ENCODE measurements at places on chromosomes 13 and 19.

DNA sequence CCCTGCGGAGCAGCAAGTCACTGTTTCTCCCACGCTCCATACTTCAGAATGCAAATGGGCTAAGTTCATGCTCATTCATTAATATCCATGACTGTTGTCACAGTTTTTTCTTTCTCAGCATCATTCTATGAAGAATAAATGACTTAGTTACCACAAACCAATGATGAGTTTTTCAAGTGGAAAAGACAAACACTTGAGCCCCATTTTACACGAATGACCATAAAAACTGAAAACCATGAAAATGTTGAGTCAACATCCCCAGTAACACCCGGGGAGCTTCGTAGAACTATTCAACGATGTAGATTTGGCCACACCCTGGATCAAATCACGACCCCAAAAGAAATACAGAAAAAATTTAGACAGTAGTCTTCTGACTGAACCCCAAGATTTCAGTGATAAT is 99.8 kb upstream of the GJB6 start:
- no peak for DNase-seq

DNA sequence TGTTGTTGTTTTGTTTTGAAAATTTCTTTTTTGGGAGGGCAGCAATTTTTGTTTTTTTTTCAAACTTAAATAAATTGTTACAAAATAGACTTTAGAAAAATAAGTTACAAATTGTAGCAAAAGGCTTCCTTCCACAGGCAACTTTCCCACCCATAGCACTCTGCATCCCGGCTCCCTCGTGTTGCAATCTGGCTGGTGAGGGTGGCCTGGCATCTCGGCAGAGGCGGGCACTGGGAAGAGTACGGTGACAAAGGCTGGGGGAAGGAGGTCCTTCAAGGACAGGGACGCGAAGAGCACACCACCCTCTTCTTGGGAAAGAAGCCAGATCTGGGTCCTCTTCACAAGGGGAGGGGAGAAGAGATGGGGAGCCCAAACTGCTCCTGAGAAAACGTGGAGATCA is 379.7 kb downstream of the OLFM4 start:
- DNase-seq, result no peak

DNA sequence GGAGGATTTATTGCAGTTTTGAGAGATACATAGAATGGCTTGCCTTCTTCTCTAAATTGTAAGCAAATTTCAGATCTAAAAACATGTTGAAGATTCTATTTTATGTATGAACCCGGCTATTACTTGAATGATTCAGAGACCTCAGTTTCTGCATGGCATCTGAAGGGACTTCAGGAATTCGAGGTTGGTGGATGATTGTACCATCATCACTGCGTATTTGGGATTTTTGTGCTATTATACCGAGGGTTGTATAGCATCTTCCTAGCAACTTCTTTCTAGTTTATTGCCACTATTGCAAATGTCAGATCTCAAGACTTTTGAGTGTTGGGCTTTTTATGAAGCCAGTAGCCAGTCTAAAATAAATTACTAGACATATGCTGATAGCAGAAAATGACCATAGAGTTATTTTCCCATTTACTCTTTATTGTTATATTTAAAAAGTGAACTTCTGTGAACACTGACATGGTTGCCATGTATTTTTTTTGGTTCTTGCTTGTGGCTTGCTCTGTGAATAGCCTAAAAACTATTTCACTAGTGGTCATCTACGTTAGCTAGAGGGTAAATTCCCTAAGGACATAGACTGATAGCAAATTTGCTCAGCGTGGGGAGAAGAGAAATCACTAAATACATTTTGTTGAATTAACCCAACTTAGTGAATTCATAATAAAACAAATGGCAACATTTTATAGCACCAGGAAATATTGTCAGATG is 70.6 kb upstream of the KLF12 start:
- DNase-seq, result no peak

DNA sequence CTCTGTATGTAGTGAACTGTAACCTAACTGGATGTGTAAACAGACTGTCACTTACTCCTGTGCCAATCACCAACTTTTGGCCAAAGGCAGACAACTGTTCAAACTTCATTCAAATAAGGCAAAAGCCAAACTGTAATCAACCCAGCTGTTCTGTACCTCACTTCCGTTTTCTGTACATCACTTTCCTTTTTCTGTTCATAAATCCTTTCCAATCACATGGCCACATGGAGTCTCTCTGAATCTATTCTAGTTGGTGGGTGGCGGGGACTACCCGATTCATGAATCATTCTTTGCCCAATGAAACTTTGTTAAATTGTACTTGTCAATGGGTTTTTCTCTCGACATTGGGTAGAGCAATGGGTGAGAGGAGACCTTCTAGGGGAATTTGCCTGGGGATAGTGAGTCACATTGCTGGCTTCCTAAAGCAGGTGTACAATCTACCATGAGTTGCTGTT is 178.3 kb upstream of the RFC3 start:
- DNase-seq, result no peak

GRCh38 chr19:37506387-37507166 is at the start of gene ZNF793:
Gene ZNF793, plus strand, starts transcription at chr19:37506939. Its CDS starts 16,501 bp downstream, at chr19:37523440.
- peak; percentile 70 for DNase-seq

DNA sequence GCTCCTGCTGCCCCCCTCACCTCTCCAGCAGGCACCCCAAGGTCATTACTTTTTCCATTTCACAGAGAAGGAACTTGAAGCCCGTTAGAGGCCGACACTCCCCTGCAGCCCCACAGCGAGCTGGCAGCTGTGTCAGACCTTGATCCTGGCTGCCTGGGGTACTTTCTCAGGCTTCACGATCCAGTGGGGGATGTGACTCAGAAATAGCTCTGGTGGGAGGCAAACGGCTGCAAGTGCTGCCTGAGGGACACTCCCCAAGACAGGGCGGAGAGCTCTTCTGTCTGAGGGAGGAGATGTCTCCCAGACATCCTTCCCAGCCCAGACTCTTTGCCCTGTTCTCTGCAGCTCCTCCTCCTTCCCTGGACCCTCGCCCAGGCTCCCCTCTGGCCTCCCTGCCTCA is 4.8 kb downstream of the TSKS start:
- no peak for DNase-seq

GRCh38 chr19:17043744-17044143 is 17.1 kb upstream of the CPAMD8 start:
- DNase-seq, result no peak

DNA sequence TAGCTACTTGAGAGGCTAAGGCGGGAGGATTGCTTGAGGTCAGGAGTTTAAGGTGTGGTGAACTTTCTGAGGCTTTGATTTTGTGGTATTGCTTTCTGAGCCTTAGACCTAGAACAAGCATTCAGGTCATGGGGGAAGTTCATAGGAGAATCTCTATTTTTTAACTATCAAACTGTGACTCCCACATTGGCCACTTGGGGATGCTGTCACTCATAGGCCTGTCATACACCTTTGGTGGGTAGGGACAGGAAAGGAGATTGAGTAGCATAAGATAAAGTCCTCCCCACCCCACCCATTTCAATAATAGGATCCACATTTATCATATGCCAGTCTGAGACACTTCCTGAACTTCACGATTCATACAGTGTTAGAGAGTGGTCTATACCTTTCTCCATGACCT is 41.9 kb upstream of the PSG2 start:
- DNase-seq, result no peak

DNA sequence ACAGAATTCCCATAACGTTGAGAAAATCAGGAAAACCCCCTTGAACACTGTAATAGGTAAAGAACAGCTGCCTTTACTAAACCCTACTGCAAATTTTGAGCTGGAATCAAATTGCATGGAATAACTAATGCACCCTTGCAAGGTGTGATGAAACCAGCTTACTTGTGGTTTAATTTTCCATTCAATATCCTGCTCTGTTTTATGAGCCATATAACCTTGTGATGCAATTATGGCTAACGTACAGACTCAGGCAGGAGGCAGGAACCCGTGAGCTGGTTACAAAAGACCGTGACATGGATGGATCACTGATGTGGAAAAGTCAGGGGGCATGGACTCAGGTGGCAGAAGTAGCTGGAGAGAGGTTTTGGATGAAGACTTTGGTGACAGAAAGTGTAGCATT is 438.6 kb downstream of the COG6 start:
- no peak for DNase-seq

GRCh38 chr19:21910318-21910717 is 74.3 kb upstream of the ZNF43 start:
- DNase-seq, result no peak

GRCh38 chr19:55647732-55648584 is at the start of gene CCDC106:
Gene CCDC106, plus strand, starts transcription at chr19:55648212. Its CDS starts 835 bp downstream, at chr19:55649047.
- peak; percentile 78 for DNase-seq

GRCh38 chr13:98972059-98972458 is 5.8 kb downstream of the DOCK9 start:
- no peak for DNase-seq

GRCh38 chr19:18427080-18427742 is 8.0 kb downstream of the SSBP4 start:
- no peak for DNase-seq

DNA sequence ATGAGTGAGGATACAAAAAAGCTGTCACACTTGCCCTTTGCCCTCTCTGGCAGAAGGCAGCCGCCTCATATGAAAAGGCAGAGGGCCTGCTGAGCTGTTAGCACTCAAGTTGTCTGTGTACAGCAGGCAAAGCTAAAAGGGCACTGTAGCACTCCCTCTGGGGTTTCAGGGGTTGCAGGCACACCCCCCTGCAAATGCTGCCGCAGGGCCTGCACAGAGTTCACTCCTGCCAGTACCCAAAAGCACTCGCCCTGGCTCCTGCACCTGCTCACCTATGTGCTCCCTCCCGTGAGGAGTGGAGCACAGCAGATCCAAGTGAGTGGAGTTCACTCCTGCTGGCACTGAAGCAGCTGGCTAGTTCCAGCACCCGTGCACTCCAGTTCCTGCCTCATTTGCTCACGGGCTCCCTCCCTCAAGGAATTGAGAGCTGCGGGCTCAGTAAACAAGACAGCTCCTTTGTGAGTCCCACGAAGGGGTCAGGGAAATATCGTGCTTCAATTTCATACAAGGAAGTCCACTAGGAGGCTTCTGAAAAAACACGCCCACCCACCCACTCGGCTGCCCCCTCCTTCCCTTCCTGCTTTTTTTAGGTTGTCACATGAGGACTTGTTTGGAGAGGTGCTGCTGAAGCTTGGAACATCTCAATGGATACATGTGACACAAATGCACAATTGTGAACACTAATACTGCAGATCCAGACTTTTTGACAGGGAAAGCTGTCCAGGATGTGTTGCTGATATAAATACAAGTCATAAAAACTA is 9.9 kb upstream of the RCBTB2 start:
- no peak for DNase-seq

DNA sequence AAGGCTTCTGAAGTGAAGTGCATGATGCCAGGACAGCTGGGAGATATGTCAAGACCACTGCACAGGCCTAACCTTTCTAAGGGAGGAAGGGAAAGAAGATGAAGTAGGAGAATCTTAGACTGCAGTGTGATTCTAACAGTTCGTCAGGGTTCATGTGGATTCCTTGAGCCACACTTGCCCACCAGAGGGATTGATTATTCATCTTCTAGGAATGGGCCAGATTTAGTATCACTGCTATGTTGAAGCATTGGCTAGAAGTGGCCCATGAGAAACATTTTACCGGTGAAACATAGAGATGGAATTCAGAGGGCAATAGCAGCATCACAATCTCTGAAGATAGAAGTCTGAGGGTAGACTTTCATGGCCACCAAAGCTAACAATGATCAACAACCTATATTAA is 550.8 kb upstream of the SLITRK1 start:
- no peak for DNase-seq

- DNase-seq, result no peak
Observed at GRCh38 chr13:48528720-48529119, 4.2 kb downstream of the RCBTB2 start.

DNA sequence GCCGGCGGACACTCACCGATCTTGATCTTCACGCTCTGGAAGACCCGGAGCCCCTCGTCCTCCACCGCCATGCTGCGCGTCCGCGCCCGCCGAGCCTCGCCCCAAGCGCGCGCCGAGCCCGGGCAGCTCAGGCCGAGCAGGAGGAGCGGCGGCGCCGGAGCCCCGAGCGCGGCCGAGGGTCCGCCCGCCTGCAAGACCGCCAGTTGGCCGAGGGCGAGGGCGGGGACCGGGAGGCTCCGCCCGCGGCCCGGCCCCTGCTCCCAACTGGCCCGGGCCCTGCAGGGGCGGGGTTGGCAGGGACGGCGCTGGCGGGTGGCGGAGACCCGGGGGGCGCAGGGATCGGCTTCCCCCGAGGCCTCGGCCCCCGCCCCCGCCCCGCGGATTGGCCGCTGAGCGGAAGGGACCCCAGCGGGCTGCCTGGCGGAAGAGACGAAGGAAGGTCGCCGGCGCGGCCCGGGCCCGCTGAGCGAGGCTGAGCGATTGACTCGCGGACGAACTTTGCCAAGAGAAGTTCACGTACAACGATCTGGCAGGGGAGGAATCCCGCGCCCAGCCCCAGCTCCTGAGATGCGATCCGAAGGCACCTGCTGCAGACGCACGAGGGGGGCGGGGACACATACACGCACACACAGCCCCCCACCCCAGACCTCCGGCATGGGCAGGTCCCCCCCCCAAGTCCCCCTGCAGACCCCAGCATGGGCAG is at the start of gene RASA3:
Gene RASA3, minus strand, starts transcription at position 205 of the 703 bp plus-strand sequence. Its CDS starts 134 bp downstream, at position 71.
- DNase-seq, result peak; percentile 93

GRCh38 chr13:34065928-34066327 is 248.0 kb downstream of the RFC3 start:
- no peak for DNase-seq

DNA sequence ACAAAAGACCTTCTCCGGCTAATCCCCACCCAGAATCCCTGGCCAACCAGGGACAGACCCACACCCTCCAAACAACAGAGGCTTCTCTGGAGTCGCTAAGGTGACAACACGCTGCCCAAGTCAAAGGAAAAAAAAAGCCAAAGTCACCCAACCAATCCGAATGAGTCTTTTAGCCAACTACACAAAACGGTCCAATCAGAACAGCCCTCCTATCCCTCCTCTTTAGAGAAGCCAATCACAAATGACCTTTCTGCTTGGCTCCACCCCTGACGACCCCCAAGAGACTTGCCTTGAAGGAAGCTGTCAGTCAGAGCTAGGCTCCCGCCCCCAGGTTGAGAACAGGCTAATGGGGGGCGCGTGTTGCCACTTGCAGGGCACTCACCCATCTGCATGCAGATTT is 6.6 kb upstream of the FBXW9 start:
- DNase-seq, result no peak
